ENCODE measurements at places on chromosomes 4 and X.

DNA sequence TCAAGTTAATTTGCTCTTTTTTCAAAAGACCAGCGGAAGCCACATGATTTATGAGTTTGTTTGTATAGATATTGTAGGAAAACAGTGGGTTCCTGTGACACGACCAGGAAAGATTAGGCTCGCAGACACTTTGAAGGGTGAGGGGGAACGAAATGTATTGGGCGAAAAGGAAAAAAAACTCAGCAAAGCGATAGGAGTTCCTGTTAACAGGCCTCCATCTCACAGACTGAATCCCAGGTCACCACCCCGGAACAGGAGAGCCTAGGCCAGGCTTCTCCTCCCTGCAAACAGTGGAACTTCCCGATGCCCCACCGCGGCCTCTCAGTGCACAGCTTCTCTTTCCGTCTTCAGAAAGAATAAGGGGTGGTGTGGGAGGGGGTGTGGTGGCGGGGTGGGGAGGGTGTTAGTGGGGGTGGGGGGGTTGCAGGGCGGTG, 181.8 kb upstream of the GPRIN3 start:
- no peak for DNase-seq

DNA sequence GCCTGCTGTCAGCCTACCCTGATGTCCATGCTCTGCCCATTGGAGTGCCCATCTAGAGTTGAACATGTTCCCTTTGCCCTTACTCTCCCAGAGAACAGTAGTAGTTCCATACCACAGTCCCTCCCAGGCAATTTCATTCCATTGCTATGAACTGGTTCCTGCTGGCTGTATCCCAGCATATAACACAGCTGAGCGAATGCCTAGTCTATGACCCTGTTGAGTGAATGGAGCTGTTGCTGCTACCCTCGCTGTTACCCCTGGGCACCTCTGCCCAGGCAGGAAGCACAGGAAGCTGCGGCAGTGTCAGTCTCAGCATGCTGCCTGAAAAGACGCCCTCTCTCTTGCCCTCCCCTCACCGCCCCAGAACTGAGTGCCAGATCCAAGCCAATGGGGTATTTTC, 73.3 kb downstream of the SOX3 start:
- no peak for DNase-seq

DNA sequence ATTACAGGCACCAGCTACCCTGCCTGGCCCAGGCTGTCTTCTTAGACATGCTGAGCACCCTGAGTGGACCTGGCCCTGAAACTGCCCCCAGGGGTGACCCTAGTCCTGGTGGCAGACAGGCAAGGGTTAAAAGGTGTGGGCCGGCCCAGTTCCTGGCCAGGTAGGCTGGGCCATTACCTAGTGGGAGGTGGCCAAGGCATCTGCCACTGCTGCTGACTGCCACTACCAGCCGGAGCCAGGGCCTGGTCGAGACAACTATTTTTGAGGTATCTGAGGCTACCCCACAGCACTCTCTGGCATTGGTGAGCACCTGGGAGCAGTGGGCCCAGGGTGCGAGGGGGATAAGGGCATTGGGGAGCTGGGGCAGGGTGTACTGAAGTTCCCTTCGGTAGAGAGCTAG, at the start of gene CCDC120:
Gene CCDC120 (plus strand): TSS at position 206 of the 400 bp plus-strand sequence. CDS start 3,043 bp downstream, outside the sequence.
- DNase-seq = no peak

DNA sequence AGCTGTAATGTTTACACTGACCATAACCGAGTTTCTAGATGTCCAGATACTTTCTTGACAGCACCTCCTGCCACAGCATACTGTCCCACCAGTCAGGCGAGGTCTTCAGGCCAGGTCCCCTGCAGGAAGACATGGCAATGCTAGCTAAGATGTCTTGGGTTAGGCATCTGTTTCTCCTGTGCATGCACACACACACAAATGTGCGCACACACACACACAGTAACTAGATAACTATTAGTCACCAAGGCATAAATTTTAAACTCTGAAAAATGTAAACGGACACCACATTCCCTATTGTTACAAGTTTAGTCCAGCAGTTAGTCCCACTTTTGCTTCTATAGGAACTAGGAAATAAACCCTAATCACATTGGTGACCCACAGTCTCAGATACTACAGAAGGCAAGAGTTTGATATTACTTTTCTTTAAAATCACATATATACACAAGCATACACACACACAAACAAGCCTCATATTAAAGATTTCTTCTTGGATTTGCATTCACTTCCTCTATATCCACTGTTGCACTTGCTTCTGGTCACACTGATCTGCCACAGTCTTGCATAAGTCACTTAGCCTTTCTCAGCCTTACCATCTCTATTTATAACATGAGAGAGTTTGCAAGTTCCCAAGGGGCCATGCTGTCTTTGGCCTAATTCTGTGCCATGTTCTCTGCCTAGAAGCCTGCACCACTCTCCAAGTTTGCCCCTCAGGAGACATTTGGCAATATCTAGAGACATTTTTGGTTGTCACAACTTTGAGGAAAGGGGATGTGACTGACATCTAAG, 32.2 kb downstream of the IL21 start:
- no peak for DNase-seq

DNA sequence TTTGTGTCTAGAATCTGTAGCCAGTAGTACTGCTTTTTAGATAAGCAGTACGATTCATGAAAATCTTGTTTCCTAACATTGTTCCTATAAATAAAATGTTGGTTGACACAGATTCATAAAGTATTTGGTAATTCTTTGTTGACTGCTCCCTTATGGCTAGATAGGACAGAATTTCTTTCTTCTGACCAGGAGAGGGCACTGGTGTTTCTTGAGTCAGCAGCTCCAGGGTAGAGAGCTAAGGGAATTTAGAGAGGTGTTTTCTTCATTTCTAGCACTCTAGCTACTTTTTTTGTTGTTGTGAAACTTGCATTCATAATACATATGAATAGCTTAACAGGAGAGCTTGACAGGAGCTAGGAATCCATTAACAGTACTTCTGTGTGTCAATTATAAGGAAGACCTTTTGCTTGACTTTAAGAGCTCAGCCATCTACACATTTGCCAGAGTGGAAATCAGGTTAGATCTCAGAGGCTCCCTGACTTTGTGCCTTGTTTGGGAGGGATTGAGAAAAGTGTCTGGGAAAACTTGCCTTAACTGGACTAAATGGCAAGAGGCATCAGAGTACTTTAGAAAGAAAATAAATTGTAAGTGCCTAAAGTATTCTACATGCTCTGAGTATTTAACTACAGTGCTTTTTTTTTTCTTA, 756.1 kb downstream of the SH3BGRL start:
- peak; percentile 5 for DNase-seq

DNA sequence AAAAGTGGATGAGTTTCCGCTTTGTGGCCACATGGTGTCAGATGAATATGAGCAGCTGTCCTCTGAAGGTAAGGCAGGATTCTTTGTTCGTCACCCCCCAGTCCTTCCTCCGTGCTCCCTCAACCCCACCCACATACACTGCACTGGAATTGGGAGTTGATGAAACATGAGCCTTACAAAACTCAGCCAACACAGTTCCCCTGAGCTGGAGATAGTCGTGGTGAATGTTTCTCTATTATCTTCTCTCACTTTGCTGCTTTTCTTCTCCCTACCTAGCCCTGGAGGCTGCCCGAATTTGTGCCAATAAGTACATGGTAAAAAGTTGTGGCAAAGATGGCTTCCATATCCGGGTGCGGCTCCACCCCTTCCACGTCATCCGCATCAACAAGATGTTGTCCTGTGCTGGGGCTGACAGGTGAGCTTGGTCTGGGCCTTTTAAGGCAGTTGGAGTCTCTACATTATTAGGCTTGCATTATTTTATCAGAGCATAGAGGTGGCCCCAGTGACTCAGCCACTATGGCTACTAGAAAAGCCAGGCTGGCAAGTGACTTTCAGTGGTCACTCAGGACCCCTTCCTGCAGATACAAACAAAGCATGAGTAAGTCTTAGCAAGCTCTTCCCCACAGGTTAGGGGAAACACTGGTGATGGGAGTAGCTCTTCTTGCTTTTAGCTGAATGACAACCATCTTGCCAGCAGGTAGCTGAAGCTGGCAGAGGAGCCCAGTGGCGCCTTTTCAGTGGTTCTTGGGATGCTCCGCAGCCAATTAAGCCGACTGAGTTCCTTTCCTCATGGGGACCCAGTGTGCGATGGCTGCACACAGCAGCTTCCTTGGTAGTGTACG, 1.6 kb downstream of the RPL10 start:
- DNase-seq = no peak

DNA sequence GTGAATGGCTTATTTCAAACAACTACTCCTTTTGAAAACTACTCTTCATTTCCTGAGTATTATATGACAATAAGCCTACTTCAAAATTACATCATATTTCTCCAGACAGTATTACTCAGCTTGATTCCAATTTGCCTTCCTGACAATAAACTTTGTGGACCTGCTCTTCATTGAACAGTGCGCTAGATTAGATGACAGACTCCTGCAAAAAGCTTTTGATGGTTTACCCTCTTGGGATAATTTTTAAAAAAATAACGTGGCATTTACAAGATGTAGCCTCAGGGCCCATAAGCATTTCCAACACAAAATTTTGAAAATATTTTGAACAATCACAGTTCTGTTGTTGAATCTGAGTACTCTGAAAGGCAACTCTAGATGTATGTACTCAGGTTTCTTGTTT, 25.9 kb downstream of the MGAT4D start:
- DNase-seq = no peak

DNA sequence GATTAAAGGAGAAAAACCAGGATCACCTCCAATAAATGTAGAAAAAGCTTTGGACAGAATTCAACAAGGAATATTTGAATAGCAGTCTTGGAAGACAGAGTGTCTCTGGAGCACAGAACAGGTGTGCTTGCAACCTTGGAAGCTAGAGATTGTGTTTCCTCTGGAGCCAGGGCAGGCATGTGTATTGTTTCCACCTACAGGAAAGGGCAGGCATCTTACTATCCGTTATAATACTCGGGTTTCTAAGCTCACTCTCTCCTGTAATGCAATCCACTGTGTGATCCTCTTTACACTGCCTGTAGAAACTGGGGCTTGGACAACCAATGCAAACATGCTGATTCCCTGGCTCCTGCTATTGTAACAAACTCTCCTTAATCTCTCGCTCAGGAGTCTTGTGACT, 14.4 kb downstream of the CCDC110 start:
- no peak for DNase-seq

DNA sequence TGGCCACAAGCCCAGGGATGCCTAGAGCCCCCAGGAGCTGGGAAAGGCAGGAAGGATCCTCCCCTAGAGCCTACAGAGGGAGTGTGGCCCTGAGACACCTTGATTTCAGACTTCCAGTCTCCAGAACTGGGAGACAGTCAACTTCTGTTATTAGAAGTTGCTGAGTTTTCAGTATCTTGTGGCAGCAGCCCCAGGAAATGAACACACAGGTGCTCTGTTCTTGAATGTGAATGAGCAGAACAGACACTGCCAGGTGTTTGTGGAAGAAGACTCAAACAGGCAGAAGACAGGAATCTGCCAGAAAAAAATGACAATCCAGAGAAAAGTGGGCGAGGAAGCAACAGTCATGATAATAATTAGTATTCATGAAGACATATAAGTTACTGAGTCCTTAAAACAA, 64.5 kb upstream of the STS start:
- no peak for DNase-seq

DNA sequence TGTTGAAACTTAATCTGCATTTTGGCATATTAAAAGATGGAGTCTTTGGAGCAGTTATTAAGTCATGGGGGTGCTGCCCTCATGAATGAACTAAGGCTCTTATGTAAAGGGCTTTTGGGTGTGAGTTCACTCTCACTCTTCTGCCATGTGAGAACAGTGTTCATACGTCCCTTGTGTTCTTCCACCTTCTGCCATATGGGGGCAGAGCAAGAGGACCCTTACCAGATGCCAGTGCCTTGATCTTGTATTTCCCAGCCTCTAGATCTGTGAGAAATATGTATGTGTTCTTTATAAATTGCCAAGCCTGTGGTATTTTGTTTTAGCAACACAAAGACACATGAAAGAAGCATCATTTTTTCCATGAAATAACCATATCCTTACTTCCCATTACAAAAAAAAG, 213.9 kb downstream of the SPOCK3 start:
- no peak for DNase-seq

DNA sequence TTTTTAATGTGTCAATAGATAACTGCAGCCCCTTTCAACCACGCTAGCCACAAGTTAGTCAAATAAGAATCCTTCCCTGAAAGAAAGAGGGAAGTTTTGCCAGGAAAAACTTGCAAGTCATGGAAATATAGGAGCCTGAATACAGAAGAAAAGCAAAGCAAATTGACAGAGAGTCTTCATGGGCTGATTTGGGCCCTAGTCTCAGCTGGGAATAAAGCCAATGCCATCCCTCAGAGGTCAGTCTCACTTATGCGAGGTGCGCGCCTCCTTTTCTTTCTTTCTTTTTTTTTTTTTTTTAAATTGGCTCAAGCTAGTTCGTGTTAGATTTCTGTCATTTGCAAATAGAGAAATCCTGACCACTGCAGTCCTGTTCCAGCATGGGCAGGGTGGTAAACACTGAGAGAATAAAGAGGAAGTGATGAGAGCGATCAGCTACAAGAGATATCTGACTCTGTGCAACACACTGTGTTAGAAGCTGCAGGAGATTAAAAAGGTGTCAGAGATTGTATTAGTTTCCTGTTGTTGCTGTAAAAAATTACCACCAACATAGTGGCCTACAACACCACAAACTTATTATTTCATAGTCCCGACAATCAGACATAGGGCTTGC, 299.7 kb downstream of the LDB2 start:
- no peak for DNase-seq

DNA sequence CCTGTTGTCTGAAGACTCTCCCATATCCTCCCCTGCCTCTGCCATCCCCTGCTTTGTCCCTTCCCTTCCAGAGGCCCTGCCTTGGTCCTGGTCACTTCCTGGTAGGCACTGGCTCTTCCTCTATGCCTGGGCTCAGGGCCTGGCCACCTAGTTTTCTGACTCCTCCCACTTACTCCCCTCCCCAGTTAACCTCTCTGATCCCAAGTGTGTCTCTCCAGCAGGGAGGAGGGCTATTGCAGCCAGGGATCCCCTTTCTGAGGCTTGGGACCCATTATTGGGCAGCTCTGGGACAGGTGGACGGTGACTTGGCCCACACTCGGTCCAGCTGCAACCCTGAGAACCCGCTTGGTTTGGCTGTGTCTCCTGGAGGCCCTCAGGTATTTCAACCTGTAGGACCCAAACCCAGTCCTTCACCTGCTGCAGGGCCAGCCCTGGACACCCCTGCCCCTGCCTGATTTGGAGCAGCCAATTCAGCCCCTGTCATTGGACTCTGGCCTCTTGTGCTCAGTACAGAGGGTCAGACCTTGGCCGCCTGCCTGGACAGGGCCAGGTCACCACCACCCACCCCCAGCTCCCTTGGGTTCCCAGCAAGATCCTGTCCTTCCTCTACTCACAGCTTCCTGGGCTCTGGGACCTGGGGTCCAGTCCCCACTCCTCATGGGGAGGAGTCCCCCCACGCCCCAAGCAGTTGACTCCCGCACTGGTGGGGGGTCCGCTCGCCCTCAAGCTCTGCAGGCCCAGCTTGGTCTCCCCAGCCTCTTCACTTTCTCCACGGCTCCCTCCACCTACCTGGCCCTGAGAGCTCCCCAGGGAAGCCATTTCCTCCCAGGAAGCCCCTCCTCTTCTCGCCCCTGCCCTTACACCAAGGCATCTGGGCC, 1.1 kb upstream of the SH3BP2 start:
- DNase-seq = no peak

GRCh38 chrX:78964598-78964997, 19.4 kb downstream of the P2RY10 start:
- no peak for DNase-seq

Measured in frontal cortex (tissue), 4 donors.